ENCODE measurements at places on chromosomes 1 and 21.

GRCh38 chr1:36365381-36365780 is 20.3 kb downstream of the STK40 start:
- DNase-seq, result no peak

DNA sequence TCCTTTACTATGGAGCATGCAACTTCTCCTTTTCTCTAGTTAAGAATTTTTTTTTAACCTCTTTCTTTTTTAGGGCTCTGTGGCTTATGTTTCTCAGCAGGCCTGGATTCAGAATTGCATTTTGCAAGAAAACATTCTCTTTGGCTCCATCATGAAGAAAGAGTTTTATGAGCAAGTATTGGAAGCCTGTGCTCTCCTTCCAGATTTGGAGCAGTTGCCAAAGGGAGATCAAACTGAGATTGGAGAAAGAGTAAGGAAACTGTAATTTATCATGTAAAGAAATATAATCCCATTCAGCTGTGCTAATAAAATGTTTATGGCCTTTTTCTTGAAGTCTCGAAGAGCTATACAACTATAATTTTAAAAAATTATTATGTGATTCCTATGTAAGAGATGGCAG is 70.1 kb downstream of the HSPA13 start:
- no peak for DNase-seq

GRCh38 chr21:38712664-38713063 is 93.1 kb upstream of the ETS2 start:
- no peak for DNase-seq

DNA sequence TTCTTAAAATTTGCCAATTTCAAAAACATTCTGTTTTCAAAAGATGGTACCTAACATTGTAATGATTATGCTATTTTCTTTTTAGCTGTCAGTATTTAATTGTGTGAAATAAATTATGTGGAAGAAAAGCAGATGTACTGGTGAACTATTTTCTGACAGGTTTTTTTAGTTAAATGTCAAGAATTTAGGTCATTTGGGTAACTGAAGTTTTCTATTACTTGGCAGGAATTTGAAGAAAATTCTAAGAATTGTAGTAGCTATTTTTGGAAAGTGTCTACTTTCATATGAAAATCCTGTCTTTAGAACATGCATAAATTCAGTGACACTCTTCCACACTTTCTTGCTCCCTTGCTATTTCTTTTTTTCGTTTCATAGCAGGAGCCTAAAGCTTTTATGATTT is 28.5 kb upstream of the PTPRC start:
- DNase-seq, result no peak

DNA sequence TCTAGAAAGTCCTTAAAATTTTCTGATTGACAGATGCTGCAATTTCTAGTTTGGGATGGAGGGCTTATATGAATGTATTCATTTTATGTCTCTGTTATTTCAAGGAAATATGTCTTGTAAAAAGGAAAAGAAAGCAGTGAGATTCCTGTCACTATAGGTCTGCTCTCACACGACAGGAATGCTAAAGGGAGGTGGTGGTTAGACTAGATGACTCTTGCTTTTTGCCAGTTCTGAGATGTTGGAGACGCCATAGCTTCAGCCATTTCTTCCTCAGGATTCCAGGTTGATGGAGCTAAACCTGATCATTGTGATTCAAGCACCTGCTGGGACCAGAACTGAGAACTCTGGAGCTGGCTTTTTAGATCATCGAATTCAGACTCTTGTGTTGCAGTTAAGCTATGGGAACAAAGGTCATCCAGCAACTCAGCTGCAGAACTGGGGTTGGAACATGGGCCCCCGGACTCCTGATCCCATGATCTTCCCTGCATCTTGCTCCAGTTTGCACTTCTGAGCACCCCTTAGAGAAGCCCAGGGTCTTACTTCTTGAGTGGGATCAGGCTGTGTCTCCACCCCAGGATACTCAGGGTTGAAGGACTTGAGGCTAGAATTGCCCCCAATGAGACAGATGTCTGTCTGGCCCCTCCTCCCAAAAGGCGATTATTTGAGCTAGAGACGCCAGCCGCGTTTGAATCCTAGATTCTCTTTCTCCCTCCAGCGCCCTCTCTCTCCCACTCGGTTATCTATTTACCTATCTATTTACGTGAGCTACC is 46.7 kb upstream of the FOXO6 start:
- DNase-seq, result no peak

GRCh38 chr1:66375125-66375524 is 158.8 kb upstream of the SGIP1 start:
- no peak for DNase-seq

- no peak for DNase-seq
Observed at GRCh38 chr1:157087030-157087429, 12.6 kb downstream of the ETV3L start.

DNA sequence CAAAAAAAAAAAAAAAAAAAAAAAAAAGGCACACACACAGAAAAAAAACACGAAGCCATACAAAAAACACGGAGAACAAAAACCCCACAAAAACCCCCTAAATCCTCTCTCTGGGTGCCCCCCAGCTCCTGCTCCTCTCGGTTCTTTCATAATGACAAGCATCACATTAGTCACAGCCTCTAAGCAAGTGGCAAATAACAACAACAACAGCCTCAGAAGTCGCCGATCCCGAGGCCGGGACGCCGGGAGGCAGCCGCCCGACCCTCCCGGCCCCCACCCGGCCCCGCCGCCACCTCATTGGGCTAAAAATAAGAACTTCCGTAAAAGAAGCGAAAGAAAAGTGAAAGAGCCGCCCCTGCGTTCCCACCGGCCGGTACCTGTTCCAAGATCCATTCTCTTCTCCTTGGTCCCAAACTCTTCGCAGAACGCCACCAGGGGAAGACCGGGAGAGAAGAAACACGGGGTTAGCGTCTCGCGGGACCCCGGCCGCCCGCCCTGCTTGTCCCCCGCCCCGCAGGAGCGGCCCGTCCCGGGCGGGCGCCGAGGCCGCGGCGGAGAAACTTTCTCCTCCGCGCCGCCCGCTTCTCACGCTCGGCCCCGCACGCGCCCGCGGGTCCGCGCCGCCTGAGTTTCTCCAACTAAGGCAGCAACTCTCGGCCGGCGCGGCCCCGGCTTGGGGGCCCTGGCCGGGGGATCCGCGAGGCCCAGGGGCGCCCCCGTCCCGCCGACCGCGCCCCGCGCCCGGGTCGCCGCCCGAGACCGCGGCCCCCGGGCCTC is 102.8 kb downstream of the CASZ1 start:
- DNase-seq, result no peak

DNA sequence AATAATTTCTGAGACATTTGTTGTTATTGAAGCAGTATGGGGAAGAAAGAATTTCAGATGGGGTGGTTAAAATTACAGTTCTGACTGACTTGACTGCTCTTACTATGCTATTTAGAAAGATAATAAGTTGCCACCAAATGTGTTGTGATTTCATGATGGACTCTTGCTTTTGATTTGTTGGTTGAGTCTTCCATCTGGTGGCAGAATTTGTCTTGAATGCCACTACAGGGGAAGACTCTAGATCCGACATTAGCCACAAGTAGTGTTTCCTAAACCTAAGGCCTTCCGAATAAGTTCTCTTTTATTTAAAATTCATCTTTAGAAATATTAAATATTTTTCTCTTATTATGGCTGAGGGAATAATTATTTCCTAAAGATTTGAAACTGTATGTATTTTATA is 190.9 kb upstream of the ADGRL4 start:
- DNase-seq, result no peak

- DNase-seq, result no peak
Observed at GRCh38 chr1:32055416-32055815, 17.3 kb upstream of the TMEM39B start.

DNA sequence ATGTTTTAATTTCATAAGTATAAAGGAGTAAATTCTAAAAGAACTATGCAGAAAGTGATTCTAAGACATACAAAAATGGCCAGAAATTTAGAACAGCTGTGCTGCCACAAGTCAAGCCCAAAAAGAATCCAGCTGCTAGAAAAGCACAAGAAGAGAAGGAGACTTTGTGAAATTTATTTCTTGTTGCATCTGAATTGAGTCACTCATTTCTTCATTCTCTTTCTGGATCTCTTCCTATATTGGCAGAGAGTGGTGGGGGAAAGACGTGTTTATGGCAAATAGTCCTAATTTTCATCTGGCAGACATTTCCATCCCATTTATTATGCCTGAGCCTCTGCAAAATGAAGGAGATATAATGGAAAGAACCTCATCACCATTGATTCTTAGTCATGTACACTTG is 139.6 kb upstream of the CTTNBP2NL start:
- DNase-seq, result no peak

DNA sequence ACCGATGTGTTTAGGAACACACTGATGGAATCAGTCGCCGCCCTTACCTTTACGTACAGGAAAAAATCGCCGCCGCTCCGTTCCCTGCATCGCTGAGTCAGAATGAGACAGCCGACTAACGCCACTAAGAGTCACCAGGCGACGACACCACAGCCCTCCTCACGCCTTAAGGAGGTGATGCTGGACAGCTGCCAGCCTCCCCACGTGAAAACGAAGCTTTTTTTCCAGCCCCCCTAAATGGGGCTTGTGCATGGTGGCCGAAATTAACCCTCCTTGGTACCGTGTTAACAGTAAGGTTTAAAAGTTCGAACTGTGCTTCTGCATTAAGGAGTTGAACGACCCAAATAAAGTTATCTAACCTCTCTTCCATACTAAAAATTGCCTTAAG is 511 bp downstream of the DNTTIP2 start:
- peak; percentile 65 for DNase-seq

DNA sequence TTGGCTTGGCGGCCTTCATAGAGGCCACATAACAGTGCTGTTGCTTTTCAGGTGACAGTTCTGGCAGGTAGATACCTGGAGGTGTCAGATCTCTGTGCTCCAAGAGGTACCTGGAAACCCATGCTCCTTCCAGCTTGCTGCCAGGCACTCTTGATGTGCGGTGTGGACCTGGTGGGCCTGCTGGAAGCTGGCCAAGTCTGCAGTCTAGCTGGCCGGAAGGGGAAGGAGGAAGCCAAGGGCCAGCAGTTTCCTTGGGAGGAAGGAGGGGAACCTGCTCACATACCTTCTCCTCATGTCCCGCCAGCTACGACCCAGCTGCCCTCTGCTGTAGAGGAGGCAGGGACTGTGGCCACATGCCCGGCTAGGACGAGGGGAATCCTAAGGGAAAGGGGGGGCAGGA is 166.4 kb upstream of the AJAP1 start:
- no peak for DNase-seq

DNA sequence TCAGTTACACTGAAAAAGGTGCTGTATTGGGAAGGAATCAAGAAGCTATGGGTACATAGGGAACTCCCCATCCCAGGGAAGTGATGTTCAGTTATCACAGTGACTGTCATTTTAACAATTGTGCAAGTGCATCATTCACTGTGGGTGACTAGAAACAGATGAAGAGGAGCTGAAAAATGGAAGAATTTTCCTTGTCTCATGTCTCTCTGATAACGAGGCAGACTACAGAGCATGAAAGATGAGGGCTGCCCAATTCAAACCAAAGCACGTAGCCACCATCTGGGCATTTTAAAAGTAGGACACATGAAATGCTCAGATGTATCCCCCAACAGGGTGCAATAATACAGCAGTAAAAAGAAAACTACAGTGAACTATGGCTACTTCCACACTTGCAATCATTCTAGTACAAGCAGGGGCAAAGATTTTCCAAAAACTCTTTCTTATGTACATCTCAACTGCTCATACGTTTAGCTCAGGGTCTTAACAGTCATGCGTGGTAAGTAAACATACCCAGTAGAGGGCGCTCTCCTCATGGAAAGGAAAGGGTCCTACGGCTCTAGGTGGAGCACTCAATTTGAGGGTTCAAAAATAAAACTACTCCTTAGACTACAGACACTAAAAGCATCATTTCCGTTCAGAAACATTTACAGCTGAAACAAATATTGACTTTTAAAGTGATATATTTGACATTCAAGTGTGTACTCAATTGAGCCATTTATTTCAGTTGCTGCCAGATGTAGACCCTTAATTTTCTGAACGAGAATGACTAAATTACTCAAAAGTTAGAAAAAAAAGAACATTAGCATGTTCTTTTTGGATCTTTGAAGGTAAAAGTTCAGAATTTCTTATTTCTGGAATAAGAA is 143.2 kb downstream of the KCTD3 start:
- DNase-seq, result no peak

GRCh38 chr1:1318777-1319645 is 5.4 kb downstream of the INTS11 start:
- no peak for DNase-seq

DNA sequence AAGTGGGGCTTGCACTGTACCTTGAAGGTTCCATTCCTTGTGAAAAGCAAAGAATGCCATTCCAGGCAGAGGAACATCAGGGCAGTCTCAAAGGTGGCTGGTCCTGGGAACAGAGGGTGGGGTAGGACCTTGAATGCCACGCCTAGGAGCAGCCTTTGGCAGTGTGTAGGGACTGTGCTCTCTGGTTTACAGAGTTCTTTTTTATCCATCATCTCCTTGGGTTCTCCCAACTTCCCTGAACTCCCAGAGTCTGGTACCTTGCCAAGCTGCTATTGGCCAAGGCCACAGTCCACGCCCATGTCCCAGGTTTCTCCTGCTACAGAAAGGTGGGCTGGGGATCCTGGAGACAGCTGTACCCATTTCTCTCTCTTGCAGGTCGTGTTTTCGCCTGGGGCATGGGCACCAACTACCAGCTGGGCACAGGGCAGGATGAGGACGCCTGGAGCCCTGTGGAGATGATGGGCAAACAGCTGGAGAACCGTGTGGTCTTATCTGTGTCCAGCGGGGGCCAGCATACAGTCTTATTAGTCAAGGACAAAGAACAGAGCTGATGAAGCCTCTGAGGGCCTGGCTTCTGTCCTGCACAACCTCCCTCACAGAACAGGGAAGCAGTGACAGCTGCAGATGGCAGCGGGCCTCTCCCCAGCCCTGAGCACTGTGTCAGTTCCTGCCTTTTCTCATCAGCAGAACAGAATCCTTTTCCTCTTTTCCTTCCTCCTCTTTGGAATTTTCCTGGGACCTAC is 15.3 kb upstream of the TRNAU1AP start:
- no peak for DNase-seq

GRCh38 chr1:194903524-194903923 is 1704.7 kb downstream of the KCNT2 start:
- DNase-seq, result no peak

DNA sequence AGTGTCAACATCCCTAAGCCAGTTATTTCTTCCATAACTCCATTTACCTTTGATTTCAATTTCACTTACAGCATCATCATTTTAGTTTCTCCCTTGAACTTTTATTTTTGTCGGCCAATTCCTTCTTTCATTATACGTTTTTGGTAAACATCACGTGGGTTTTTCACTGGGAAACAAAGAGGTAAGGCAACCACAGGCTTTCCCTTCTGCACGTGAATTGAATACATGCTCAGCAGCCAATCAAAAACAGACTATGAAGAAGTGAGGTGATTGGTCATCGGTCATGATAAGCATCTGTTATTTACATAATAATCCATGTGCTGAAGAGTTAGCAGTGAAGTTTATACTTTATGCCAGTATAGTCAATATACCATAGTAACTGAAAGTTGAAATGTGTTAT is 98.7 kb downstream of the NCAM2 start:
- no peak for DNase-seq

DNA sequence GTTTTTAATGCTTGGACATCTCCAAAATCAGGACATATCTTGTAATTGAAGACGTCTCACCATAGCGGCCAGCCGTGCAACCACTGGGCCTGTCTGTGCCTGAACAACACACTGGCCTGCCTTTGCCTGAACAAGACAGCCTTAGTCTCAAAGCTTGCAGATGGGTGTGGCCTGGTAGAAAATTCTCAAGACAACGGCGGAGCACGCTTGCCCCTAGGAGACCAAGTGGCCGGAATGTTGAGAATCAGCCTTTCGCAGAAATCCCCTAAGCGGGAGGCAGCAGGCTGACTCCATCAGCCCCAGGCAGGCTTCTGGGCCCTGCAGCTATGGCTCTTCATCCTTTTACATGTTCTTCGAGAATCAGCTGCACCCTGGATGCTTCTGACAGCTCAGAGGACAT is 98.0 kb upstream of the C1orf174 start:
- DNase-seq, result no peak
